ENCODE measurements at places on chromosomes 12 and 14. TPM values are rescaled to one million over a fixed set of nuclear protein-coding genes. Genes with fewer than 3 reads are reported as not detected.

Gene OLR1
- under 0.01 TPM for total RNA-seq

Gene PPFIA2
- total RNA-seq, result 0.48 TPM

Gene PMCH
- not detected for total RNA-seq

Gene BHLHE41
- total RNA-seq, result 0.72 TPM

Gene NAV3
- 5.8 TPM for total RNA-seq

Gene MYO1H
- total RNA-seq, result not detected

Gene KERA
- total RNA-seq, result not detected

Gene KRT77
- not detected for total RNA-seq

Gene NRL
- 0.96 TPM for total RNA-seq

Gene TAS2R19
- total RNA-seq, result 1.2 TPM

Gene DPY19L2
- total RNA-seq, result under 0.01 TPM

Gene HECTD1
- total RNA-seq, result 223 TPM

Gene HOXC12
- not detected for total RNA-seq

Gene DIO2
- total RNA-seq, result not detected

Gene KRT72
- not detected for total RNA-seq

Gene KLRC3
- total RNA-seq, result not detected

Gene UBE3B
- 36.1 TPM for total RNA-seq

Gene INTS13
- 44.6 TPM for total RNA-seq

Gene SERPINA9
- total RNA-seq, result not detected

Gene ITGB7
- 9.4 TPM for total RNA-seq

Gene SRRM4
- total RNA-seq, result not detected

Gene ACOT6
- total RNA-seq, result 0.43 TPM

All from tracheal epithelial cell (primary cell).